AG04449 (cell line): ENCODE measurements at places on chromosomes 1 and 21.

DNA sequence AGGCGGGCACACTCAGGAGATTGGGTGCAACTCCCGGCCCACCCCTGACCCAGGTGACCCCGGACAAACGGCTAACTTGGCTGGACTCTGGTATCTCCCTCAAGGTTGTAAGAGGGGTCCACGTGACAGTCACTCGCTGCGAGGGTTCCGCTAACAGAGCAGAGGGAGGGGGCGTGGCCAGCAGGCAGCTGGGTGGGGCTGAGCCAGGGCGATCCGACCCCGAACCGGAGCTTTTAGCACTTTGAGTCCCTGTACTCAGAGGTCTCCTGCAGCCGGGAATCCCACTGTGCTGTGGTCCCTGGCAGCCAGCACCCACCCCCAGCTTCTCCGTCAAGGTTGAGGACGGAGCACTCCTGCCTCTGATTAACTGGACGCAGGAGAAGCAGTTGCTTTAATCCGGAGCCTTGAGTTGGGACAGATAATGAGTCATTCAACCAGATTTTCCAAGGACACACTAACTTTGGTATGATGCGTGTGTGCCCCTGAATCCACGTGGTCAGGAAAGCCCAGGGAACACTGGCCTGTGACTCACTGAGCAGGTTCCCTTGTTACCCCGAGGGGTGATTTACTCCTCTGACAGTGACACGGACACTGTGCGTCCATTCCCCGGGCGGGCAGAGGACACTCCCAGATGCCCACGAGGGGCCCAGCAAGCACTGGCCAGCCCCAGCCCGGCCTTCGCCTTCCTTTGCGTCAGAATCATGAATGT, 16.8 kb downstream of the TRPM2 start:
- DNase-seq, result no peak

DNA sequence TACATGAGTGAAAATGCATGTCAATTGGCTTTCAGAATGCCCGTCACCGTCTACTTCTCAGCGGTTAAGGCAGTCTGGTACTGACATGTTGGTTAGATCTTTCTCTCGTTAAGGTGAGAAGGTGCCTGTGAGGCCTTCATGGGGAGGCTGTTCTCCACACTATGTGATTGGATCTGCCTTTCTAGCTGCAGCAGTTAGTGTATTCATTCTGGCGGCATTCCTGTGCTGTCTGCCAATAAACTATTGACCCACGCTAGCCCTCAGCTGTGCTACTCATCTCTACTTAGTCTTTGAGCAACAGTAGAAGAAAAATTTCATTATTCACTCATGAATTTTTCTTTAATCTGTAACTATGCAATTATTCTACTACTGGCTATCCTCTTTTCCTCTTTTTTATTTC, 32.0 kb downstream of the CCSAP start:
- no peak for DNase-seq

DNA sequence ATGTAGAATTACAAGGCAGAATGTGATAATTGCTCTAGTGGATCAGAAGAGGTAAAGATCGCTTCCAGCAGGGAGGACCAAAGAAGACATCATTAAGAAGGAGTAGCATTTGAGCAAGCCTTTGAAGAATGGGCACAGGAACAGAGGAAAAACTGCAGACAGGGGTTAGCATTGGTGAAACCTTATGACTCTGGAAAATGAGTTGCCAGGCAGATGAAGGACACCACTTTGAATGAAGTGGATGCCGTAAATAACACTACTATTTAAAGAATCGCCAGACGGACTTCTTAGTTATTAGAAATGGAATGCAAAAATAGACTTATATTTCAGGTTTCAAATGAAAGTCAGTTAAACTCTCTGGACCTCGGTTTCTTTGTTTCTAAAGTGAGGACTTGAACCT, 727.7 kb downstream of the USP25 start:
- DNase-seq, result no peak

DNA sequence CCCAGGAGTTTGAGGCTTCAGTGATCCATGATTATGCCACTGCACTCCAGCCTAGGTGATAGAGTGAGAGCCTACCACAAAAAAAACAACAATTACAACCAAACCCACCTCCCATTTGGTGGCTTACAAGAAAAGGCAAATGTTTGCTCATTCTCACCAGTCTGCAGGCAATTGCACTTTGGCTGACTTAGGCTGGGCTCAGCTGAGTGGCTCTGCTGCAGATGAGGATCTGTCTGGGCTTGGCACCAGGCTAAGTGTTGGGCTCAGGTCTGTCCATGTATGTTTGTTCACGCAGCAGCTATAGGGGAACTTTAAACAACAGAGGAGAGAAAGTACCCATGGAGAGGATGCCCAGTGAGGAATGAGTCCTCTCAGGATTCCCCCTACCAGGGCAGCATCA, 28.0 kb upstream of the COA6 start:
- no peak for DNase-seq

DNA sequence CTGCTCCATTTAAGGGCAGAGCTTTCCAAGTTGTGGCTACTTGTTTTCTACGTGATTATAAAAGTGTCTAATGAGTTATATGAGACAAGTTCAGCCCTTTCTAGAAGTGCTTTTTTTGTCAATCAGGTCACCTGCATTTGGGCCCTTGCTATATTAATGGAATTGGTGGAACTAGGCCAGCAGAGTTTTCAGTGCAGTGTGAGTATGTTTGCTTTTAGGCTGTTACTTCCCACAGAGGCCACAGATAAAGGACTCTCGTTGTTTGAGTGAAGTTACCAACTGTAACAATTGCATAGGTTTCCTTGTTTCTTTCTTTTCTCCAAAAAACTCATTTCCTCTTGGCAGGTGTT, 10.9 kb downstream of the SMAP2 start:
- DNase-seq, result no peak

GRCh38 chr1:244311784-244312532, 139.8 kb downstream of the ADSS2 start:
- no peak for DNase-seq

- DNase-seq, result no peak
These were observed 346.6 kb upstream of the RUNX1 start for GRCh38 chr21:35395728-35396127.

DNA sequence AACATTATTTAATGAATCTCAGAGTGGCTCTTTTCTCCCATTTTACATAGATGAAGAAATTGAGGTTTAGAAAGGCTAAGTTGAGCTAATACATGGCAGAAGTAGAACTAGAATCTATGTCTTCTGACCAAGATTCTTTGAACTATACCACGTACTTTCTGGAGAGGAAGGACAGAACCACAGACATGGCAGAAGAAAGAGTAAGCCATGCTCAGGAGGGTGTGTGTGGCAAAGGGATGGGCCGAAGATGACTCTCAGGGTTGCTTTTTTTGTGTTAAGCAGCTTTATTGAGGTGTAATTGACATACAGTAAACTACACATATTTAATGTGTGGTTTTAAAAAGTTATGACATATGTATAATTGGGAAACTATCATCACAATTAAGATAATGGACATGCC, 69.5 kb downstream of the PEX14 start:
- no peak for DNase-seq

DNA sequence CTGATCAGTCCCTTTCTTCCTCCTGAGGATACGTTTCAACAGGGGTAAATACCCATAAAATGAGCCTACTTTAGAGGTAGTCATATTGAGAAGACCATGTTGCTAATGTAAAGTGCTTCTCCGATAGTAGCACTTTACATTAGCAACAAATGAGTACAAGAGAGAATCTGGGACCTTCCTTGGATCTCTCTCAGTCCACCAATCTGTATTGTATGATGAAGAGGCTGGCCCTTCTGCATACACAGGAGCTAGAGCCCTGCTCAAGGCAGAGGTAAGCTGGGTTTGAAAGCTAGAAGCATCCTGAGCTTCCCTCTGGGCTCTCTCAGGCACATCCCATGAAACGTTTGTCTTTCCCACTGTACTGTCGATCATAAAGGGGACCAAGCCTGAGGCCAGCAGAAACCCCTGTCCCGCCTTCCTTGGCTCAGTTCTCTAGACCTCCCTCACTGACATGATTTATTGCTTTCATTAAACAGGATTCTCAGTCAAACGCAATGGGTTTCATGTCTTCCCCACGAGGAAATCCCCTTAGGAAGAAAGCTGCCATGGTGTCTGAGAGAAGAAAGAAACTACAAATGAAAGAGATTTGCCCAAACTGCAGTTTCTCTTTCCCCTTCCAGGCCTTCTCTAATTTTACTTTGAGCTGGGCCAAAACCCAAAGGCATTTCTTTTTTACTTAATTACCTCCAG, 62.8 kb upstream of the BCAR3 start:
- DNase-seq, result no peak

DNA sequence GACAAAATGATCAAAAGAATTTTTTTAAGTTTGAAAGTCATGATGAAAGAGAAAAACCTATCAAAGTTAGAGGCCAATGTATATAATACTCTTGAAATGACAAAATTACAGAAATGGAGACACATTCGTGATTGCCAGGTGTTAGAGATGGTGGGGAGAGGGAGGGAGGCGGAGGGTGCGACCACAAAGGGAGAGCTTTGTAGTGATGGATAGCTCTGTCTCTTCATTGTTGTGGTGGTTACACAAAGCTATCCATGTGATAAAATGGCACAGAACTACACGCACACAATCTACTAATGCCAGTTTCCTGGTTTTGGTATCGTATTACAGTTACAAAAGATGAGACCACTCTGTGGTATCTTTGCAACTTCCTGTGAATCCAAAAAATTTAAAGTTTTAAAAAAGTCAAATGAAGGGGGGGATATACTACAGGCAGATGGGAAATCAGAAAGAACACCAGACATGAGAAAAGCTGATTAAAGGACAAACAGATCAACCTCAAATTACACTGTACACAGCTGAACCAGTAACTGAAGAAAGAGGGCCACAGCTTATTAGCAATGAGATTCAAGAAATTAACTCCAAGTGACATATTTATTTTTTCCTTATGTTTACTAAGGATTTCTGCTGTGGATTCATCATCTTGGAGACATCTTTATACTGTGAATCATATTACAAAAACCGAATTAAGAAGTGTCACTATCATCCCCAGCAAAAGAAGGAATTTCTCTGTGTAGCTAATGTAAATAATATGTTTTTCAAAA, 199.1 kb downstream of the SLC45A1 start:
- no peak for DNase-seq

DNA sequence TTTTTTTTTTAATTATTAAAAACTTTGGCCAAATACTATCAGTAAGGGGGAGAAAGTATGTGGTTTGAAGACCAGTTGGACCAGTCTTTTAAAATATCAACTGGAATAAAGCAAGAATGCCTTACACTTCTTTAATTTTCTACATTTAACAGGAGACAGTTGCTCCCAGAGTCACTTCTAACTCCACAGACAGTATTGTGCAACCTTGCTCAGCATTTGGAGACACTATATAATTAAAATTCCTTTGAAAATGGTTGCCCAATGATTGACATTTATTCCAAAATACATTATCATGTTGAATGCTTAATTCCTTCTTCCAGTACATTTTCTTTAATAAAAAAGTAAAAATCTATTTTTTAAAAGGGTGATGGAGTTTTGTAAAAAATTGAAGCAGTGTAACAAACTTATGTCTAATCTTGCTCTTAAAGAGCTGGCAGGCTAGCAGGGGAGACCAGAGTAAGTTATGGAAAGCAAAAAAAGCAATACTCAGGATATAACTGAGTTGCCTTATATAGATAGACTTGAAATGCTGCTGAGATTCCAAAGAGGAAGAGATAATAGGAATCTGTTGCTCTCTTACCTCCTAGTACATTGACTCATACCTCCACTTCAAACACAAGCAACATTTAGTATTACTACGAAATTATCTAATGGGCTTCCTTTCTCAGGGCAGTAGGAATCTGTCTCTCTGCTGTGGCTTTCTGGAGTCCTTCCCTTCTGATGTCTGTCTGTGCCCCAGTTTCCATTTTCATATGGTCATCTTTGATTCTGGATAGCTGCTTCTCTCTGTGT, 69.7 kb upstream of the RGL1 start:
- no peak for DNase-seq

GRCh38 chr1:156246241-156246780, 1.5 kb downstream of the PAQR6 start:
- no peak for DNase-seq

- no peak for DNase-seq
These were observed 21.7 kb upstream of the IL12RB2 start for GRCh38 chr1:67285780-67286488.

DNA sequence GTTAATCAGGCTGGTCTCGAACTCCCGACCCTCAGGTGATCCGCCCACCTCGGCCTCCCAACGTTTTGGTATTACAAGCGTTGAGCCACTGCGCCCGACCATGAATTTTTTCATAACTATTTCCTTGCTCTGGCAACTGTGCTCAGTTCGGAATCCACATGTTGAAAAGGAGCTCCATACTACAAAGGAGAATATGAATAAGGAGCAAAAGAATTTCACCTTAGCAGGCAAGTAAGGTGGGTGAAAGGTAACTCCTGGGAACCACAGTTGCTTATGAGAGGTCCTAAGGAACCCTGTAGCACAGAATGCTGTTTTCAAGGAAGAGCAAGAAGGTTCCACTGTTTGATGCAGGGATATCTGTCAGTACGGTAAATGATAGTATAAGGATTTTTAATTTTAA, 29.9 kb upstream of the NADK start:
- DNase-seq, result no peak

DNA sequence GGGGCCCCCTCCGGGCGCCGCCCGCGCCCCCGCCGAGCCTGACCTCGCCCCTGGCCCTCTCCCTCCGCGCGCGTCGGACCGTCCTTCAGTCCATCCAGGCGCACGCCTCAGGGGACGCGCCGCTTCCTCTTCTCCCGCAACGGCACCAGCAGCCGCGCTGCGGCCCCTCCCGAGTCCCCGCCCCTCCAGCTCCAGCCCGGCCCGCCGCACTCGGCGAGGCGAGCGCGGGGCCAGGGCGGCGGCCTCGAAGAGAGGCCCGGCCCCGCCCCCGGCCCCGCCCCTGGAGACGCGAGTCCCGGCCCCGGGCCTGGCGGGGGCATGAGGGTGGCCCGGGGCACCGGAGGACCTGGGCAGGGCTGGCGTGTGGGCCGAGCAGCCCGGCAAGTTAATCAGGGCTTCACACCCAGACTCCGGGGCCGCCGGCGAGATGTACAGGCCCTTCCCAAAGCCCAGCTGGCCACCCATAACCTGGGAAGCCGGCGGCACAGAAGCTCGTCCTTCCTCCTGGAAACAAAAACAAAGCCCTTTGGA, at the start of gene IGSF3:
Gene IGSF3 (minus strand): TSS at position 159 of the 531 bp plus-strand sequence. CDS start 1,407 bp downstream, outside the sequence.
- DNase-seq, result no peak

DNA sequence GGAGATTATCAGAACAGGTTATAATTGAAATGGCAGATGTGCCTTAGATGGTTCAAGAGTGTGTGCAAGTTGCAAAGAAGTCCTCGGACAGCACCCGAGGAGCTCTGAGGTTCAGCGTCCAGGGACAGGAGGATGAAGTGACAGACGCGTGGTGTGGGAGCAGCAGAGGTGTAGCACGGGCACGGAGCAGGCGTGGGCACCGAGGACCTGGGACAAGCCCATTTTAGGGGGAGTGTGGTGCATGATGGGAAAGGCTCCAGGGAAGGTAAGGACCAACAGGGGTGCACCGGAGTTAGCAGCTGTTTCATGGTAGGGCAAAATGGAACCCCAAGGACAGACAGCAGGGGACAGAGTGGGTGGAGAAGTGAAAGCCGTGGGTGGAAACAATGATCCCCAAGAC, 56.3 kb upstream of the BACE2 start:
- no peak for DNase-seq

- no peak for DNase-seq
These were observed 25.7 kb downstream of the HEATR1 start for GRCh38 chr1:236578661-236579060.

GRCh38 chr1:91731815-91732214, 154.1 kb downstream of the TGFBR3 start:
- DNase-seq, result no peak
